ENCODE measurements at places on chromosomes 7 and 10.

DNA sequence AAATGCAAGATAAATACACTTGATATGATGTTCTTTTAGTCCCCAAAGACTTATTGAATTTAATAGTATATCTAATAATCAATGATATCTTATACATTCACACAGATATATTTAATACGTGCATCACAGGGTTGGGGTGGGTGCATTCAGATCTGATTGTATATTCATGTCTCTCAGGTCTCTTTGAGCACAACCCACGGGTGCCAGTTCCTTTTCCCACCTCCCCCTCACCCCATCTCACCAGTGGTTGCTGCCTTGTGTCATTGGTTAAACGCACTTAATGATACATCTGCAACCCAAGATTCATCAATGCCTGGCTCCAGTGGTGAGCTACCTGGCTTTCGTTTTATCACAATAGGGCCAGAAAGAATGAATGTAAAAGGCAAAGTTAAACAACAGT is 6.2 kb downstream of the LRIT1 start:
- DNase-seq: no peak

GRCh38 chr7:113131367-113131766 is 13.0 kb upstream of the SMIM30 start:
- DNase-seq: no peak

- DNase-seq: no peak
Measured at GRCh38 chr10:23095966-23096801, 805 bp downstream of the MSRB2 start.

DNA sequence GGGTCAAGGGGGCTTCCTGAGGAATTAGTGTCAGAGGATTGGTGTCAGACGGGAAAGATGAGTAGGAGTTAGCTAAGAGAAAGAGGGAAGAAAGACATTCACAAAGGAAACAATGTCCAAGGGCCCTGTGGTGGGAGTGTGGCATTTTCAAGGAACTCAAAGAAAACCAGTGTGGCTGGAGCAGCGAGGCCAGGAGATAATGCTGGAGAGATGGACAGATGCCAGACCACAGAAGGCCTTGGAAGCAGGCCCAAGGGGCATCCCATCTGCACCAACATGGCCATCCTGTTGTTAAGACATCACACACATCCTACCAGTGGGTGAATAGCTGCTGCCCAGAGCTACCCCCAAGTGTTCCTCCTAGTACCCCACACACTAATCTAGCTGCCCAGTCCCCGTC is 36.1 kb upstream of the CUL1 start:
- DNase-seq: no peak

- no peak for DNase-seq
Measured at GRCh38 chr7:69309601-69310000, 288.7 kb upstream of the AUTS2 start.

DNA sequence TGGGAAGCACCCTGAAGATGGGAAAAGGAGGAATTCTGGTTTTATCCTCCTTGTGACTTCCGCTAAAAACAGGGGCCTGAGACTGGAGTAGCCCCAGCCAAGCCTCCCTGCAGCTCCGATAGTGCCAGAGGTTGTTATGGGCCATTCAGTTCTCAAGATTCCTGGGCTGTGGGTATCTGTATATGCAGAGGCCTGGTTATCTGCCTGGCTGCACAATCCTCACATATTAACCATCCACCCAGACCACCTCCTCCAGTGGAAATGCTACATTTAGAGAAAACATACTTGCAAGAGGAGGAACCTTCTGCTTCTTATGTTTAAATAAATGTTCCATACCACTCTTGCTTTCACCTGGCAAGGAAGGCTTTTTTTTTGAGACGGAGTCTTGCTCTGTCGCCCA is 34.6 kb downstream of the ARL3 start:
- DNase-seq: no peak

DNA sequence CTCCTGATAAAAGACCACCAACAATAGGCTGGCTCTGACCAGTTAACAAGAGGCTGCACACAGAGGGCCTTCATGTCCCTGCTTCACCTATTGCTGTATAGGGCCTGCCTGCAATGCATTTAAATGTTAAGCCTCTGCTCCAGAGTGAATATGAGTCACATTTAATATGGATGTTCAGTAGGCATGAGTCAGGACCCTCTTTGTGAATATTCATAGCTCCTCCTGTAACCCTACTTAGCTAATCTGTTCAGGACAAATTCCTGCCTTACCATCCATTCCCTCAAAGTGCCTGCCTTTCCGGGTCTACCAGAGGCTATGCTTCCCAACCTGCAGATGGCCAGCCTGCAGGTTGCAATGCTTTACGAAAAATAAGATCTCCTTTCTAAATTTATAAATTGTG is 32.5 kb downstream of the ARHGAP22 start:
- no peak for DNase-seq

DNA sequence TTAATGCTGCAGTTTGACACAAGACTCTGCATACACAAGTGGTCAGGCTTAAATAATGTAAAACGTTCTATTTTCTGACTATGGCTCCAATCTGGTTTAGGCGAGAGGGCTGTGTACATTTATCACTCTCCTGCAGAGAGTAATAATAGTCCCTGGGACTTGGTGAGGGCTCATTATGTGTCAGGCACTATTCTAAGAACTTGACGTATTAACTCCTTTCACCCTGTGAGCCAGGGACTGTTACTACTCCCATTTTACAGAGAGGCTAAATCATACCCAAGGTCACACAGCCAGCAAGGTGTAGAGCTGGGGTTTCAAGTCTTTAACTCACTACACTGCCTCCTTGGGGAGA is 187.2 kb upstream of the LYZL2 start:
- no peak for DNase-seq

DNA sequence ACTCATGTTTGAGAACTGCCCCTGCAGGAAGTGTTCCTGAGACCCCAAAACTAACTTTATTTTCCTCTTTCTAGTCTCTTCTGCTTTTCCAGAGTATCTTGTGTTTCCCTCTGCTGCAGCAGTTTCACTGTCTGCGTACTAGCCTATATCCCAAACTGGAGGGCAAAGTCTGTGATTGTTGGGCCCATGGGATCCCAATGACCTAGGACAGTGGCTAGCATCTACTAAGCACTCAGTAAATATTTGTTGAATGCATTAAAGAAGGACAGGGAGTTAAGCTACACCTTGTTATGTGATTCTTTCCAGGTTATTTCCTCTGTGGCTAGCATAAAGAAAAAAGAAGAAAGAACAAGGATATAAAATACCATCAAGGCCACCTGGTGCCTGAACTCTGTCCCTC is 210.6 kb upstream of the PHYHIPL start:
- DNase-seq: no peak

- no peak for DNase-seq
Measured at GRCh38 chr10:8615118-8615517, 560.6 kb downstream of the GATA3 start.

- DNase-seq: no peak
Measured at GRCh38 chr7:12358694-12359093, 45.0 kb downstream of the VWDE start.

- no peak for DNase-seq
Measured at GRCh38 chr7:139630643-139631519, 107.4 kb downstream of the CLEC2L start.

GRCh38 chr10:93468461-93469213 is 13.5 kb downstream of the MYOF start:
- no peak for DNase-seq

DNA sequence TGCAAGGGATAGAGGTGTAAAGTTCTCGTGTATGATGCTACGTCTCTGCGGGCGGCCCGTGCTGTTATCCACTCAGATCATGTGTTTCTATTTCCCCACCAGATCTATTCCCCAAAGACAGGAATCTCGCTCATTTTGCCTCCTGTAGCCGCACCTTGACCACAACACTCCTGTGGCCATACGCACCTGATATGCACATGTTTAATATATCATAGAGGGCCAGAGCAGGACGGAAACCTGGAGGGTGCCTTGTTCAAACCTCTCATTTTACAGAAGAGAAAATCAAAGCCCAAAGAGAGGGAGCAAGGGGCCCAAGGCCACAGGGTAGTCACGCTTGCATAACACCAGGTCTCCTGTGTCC is 37.6 kb downstream of the STRA8 start:
- DNase-seq: no peak

DNA sequence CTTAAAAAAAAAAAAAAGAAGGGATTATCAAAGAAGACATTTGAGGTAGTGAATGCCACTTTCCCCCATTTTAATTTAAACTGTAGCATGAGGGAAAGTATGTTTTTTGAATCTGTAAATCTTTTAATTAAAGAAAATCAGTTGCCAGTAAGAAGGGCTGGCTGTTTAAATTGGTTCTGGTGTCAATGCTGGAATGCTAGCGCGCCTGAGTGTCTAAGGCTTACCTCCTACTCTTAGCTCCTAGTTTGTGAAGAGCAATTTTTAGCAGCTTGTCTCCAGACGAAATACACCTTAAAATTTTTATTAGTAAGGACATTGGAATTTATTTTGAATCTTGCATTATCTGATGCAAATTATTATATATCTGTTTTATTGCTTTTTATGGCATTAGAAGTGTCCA is 54.1 kb downstream of the UBE3C start:
- no peak for DNase-seq

GRCh38 chr7:187227-187927 is 5.0 kb upstream of the FAM20C start:
- DNase-seq: no peak

DNA sequence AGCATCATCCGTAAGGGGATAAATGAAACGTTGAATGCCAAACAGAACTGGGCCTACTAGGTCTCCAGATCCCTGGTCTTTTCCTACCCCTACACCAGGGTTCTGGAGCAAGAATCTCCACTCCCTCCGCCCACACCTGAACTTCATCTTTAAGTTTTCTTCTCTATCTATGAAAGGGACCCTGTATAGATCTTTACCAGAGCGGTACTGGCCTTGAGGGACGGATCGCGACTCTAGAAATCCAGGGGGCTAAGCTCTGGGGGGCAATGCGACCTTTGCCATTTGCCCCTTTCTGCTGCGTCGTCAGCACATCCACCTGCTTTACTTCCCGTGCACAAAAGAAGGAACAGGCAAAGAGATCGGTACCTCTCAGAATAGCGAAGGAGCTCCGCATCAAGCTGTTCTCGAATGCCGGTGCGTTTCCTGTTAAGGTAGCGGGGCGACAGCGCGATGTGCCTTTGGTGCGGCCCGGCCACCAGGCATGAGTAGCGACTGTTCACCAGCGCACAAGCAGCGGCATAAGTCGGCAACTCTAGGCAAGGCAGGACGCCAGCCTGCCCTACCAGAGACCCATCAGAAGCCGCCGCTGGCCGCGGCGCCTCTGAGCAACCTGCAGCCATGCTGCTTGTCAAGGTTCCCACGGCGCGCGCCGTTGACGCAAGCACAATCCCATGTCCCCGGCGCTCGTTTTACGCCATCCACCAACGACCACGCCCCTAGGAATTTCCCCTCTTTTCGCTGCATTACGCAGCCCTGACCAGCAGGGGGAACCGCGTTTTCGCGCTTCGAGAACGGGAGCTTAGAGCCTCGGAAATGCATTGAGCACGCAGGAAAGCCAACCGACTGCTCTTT is at the start of gene POLR1F:
Gene POLR1F (minus strand): TSS at position 641 of the 852 bp plus-strand sequence. CDS start 21 bp downstream, at position 620.
- DNase-seq: peak; percentile 93

- DNase-seq: no peak
Measured at GRCh38 chr7:50371551-50372021, 67.1 kb downstream of the IKZF1 start.

DNA sequence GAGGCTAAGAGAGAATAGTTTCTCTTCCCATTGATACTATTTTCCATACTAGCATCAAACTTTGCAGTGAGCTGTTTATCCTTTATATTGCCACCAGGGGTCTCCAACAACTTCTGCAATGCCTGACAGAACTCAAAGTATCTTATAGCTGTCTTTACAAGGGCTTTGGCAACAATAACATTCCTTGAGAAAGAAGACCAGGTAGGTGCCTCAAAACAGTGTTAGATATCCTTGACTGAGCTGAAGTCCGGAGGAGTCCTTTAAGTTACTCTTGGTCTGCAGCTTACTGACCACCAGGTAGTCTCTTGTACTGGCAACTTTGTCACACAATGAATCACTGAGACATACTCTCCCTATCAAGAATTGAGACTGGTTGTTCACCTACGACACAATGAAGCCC is 30.0 kb upstream of the TES start:
- DNase-seq: peak; percentile 50

- DNase-seq: no peak
Measured at GRCh38 chr10:131032329-131033165, 279.0 kb downstream of the TCERG1L start.

DNA sequence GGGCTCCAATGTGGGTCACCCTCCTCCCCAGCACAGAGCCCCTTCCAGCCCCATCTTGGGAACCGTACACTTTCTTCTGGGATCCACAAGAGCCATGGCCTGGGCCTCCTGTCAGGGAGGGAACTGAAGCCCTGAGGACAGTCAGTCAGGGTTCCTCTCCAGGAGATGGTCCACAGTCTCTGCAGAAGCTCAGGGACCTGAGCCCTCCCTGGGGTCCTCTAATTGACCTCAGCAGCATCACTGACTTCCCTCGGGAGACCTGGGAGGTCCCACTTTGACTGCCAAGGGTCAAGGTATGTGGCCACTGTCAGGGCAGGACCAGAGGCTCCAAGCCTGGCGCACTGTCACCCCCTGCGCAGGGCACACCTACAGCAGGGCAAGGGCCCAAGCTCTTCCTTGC is 32.3 kb downstream of the NOD1 start:
- DNase-seq: no peak

DNA sequence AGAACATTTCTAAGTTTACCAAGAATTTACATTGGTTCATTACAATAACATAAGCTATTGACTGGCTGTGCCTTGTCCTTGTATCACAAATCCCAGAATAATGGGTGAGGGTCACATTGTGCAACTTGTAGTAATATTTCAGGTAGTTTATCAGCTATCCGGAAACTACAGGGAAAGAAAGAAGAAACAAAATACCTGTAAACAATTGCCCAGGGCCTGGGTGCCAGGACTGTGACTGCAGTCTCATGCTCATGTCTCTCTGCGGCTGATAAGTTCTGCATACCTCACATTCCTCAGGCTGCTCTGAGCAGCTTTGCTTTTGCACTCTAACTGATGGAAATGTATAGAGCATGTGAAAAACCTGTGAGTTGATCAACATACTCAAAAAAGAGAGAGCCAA is 131.8 kb upstream of the TRIM24 start:
- no peak for DNase-seq

All from COR-L47 (cell line).